ENCODE measurements at places on chromosomes 5 and 9.

GRCh38 chr9:135413086-135413375, 66.6 kb upstream of the PPP1R26 start:
- DNase-seq = no peak

DNA sequence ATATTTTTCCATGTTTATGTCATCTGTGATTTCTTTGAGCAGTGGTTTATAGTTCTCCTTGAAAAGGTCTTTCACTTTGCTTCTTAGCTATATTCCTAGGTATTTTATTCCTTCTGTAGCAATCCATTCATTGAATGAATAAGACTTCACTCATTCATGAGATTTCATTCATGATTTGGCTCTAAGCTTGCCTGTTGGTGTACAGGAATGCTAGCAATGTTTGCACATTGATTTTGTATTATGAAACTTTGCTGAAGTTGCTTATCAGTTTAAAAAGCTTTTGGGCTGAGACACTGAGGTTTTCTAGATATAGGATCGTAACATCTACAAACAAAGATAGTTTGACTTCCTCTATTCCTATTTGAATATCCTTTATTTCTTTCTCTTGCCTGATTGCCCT, 15.9 kb downstream of the RLN2 start:
- DNase-seq = no peak

- DNase-seq = no peak
Measured at GRCh38 chr9:131099102-131099606, 2.8 kb downstream of the AIF1L start.

- DNase-seq = no peak
Measured at GRCh38 chr5:80668016-80668969, 13.5 kb upstream of the DHFR start.

DNA sequence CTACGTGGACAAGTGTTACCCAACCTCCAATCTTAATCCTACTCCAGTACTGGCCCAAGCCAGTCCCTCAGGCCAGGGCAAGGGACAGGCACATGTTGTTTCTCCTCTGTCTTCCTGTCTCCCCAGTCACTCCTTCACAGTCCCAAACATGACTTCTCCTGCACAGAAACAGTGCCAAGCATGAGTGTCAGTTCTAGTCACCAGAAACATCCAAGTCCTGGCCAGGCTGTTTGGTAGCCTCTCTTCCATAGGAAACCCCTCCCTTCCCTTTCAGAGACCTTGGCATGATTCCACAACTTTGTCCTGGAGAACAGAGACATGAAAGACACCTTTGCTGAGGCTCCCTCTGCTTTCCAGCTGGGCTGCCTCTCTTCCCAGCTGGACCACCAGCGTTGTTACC, 56.2 kb upstream of the SLC2A8 start:
- no peak for DNase-seq

- no peak for DNase-seq
Measured at GRCh38 chr5:173613433-173614159, 2.9 kb downstream of the BOD1 start.

DNA sequence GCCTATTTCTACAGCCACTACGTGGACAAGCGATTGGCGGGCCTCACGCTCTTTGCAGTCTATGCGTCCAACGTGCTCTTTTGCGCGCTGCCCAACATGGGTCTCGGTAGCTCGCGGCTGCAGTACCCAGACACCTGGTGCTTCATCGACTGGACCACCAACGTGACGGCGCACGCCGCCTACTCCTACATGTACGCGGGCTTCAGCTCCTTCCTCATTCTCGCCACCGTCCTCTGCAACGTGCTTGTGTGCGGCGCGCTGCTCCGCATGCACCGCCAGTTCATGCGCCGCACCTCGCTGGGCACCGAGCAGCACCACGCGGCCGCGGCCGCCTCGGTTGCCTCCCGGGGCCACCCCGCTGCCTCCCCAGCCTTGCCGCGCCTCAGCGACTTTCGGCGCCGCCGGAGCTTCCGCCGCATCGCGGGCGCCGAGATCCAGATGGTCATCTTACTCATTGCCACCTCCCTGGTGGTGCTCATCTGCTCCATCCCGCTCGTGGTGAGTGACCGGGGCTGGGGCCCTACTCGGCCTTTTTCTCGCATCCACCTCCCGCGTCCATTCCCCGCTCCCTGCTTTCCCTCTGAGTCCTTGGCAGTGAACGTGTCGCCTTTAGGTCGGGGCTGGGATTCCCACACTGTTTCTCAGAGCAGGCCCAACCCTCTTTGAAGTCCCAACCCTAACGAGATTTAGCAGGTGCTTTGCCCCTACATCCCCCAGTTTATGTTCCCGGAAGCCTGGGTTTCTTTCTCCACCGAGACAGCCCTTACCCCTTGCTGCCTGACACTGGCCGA, 1.8 kb downstream of the PTGER4 start:
- DNase-seq = no peak

GRCh38 chr9:28930766-28931165, 1357.5 kb upstream of the C9orf72 start:
- DNase-seq = no peak

- no peak for DNase-seq
Measured at GRCh38 chr9:15178631-15179030, 128.4 kb downstream of the TTC39B start.

GRCh38 chr5:135034236-135034962, 371 bp upstream of the PITX1 start:
- no peak for DNase-seq

- no peak for DNase-seq
Measured at GRCh38 chr9:33380390-33381094, 21.8 kb downstream of the AQP7 start.

GRCh38 chr9:92480986-92481633, 1.2 kb downstream of the ASPN start:
- no peak for DNase-seq

GRCh38 chr5:74373076-74373475, 267.5 kb downstream of the ENC1 start:
- DNase-seq = no peak

- DNase-seq = no peak
Measured at GRCh38 chr5:8912106-8912505, 633.8 kb downstream of the SEMA5A start.

- no peak for DNase-seq
Measured at GRCh38 chr5:88116396-88116795, 152.2 kb downstream of the TMEM161B start.

GRCh38 chr9:118230329-118230728, 526.1 kb downstream of the TLR4 start:
- no peak for DNase-seq

DNA sequence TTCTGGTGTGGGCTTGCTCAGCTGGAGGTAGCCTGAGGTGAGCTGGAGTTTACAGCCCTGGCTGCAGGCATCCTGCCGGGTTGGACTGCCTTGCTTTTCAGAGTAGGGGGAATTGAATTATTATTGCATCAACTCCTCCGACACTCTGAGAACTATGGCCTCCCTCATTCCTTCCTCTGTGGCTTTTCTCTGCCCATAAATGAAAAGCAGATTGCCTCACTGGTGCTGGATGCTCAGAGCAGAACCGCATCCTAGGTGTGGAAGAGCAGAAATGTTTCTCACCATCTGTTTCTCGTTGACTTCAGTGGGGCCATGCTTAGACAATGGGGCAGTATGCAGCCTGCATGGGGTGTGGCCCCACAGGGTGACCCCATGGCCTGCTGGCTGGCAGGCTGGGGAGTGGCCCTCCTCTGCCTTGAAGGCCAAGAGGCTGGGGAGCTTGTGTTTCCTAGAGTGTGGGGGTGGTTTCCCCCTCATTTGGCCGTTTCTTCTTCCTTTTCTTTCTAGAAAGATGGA, 27.3 kb upstream of the TGFBI start:
- no peak for DNase-seq

- DNase-seq = no peak
Measured at GRCh38 chr5:58246461-58246944, 213.4 kb downstream of the PLK2 start.

DNA sequence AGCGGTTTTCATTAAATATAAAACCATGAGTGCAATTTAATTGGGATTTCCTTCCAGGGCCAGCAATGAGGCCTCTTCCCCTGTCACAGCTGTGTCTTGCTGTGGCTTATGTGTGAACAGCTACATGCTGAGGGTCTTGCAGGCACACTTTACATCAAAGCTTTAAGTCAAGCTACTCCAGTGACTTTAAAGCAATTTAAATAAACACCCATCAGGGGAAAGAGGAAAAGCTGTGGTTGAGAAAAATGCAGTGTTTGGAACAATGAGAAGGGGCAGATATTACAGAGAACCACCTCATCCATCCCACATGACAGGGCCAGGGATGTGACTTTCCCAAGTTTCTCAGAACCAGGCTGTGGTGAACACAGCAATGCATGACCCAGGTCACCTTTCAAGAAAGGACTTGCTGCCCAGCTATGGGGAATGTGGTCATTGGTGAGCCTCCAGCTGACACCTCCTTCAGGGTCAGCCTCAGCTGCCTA, 115.9 kb upstream of the LPAR1 start:
- no peak for DNase-seq

DNA sequence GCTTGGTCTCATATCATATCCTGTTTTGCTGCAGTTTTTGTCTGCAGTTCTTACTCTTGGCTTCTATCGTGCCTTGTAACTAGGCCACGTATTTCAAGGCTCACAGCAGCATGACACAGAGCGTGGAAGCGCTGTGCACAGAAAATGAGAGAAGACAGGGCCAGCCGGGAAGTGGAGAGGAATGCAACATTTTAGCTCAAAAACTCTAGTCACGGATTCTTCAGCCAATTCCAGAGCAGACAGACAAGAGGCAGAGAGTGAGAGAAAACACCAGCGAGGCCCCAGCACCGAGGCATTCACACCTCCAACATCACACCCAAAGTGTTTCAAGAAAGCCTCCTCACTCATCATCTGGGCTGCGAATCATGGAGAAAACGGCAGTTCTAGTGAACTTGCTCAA, 160.8 kb downstream of the DNAH5 start:
- no peak for DNase-seq

GRCh38 chr5:73486119-73486899, 11.9 kb upstream of the BTF3 start:
- DNase-seq = no peak

DNA sequence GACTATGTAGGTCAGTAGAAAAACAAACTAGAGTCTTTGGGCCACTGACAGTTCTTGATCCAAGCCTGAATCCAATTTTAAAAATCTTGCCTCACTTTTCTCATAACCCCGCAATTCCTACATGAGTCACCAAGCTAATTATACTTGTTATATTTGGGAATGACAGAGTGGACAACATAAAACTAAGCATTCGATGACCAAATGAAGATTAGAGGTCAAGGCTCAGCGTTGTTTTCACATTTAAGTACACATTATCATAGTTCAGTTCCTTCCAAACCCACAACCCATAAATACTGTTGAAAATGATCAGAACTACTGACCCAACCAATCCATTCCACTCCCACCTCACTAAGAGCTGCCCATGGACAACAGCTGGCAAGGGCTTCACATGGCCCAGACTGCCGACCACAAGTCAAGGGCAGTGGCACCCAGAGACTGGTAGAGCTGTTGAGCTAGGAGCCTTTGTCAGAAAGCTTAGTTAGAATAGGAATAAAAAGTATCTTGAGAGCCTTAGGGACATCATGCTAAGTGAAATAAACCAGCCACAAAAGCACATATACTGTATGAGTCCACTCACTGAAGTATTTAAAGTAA, 64.2 kb downstream of the MYO10 start:
- no peak for DNase-seq

GRCh38 chr5:179455320-179455719, 95.0 kb upstream of the RUFY1 start:
- no peak for DNase-seq

GRCh38 chr9:112348257-112349007, 15.0 kb upstream of the PTBP3 start:
- DNase-seq = no peak

DNA sequence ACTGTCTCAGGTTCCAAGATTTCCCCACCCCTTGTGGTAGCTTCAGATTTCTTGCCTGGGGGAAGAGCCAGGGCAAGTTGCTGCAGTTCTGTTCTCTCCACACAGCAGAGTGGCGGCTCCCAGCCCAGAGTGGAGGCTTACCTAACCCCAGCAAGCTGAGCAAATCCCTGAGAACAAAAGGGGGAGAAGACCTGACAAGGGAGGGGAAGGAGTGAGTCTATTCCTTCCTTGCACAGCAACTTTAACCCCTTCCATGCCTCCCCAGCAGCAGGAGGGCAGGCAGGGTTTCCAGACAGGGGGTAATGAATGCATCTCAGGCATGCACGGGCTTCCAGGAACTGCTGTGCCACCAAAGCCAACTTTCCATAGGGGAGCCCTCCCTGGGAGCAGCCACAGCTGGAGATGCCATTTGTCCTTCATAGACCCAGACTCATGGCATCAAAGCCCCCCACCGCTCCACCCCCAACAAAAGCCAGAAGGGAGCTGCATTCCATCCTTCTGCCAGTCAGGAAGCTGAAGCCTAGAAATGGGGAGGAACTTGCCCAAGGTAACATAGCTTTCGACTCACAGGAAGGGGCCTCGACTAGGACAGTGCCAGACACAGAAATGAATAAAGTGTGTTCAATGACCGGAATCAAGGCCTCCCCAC, 28.8 kb upstream of the FAT2 start:
- no peak for DNase-seq

GRCh38 chr9:6171667-6172066, 43.9 kb upstream of the IL33 start:
- DNase-seq = no peak

DNA sequence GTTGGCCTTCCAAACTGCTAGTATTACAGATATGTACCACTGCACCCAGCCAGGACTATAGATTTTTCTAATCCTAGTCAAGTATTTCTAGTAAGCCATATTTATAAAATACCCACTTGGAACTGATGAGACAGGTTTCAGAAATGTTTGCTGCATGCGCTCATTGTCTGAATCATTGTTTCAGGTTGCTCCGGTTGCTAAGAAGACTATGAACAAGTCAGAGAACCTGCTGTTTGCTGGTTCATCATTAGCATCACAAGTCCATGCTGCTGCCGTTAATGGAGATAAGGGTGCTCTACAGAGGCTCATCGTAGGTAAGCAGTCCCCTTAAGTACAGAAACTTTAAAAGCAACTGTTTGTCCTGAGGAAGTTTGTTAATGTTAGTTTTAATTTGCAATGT, 5.3 kb downstream of the INVS start:
- no peak for DNase-seq

GRCh38 chr5:164532235-164532900, 1026.9 kb downstream of the MAT2B start:
- DNase-seq = no peak

- no peak for DNase-seq
Measured at GRCh38 chr5:137630216-137630971, 105.5 kb downstream of the KLHL3 start.
